Adrenal gland (tissue), 19 donors: ENCODE measurements at places on chromosomes 4 and X. TPM values are rescaled to one million over a fixed set of nuclear protein-coding genes. Genes with fewer than 3 reads are reported as not detected.

- no peaks in the 10 kb centered on the region for H3K36me3 ChIP-seq
- H3K27ac ChIP-seq, result no peak overlapping the region
- no peaks in the 10 kb centered on the region for H3K4me1 ChIP-seq
- H3K27me3 ChIP-seq, result no peaks in the 10 kb centered on the region
- H3K4me3 ChIP-seq, result no peak overlapping the region
Observed at GRCh38 chrX:22559506-22559905, 286.8 kb downstream of the CBLL2 start.

DNA sequence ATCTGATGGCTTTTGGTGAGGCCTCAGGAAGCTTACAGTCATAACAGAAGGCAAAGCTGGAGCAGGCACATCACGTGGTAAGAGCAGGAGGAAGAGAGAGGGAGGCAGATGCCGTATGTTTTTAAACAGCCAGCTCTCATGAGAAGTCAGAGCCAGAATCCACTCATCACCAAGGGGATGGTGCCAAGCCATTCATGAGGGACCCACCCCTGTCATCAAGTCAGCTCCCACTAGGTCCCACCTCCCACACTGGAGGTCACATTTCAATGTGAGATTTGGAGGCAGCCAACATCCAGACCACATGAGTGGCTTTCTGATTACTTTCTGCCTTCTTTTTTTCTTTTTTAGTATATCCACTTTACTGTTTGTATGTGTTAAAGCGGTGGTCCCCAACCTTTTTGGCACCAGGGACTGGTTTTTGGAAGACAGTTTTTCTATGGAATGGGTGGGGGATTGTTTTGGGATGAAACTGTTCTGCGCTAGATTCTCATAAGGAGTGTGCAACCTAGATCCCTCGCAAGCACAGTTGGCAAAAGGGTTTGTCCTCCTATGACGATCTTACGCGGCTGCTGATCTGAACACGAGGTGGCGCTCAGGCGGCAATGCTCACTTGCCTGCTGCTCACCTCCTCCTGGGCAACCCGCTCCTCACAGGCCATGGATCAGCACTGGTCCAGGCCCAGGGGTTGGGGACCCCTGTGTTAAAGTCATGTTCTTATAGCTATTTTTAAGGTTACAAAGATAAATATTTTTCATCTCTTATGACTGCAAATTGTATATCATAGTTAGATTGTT, 61.7 kb downstream of the SLIT2 start:
- no peaks in the 10 kb centered on the region for H3K27me3 ChIP-seq
- DNase-seq, result peak; percentile 18
- H3K27ac ChIP-seq, result no peak overlapping the region
- no peaks in the 10 kb centered on the region for H3K4me1 ChIP-seq
- H3K36me3 ChIP-seq, result no peaks in the 10 kb centered on the region

GRCh38 chr4:55574252-55574651, 17.8 kb downstream of the PDCL2 start:
- no peak for DNase-seq
- H3K4me3 ChIP-seq, result no peak overlapping the region
- no peaks in the 10 kb centered on the region for H3K27me3 ChIP-seq
- no peaks in the 10 kb centered on the region for H3K4me1 ChIP-seq
- H3K27ac ChIP-seq, result no peak overlapping the region
- no peaks in the 10 kb centered on the region for H3K36me3 ChIP-seq

DNA sequence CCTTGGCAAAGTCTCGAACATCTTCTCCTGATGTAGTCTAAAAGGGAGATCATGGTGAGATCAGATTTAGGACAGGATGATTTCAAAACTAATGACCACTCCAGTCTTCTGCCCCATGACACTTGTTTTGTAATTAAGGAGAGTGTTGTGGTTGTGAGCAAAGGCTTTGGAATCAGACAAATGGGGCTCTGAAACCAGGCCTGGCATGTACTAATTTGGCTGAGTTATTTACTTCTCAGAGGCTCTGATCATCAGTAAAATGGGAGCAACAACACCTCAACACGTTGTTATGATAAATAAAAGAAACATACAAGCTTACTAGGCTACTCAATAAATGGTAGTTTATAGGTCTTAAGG, 106.9 kb upstream of the FTHL17 start:
- no peaks in the 10 kb centered on the region for H3K36me3 ChIP-seq
- no peaks in the 10 kb centered on the region for H3K4me1 ChIP-seq
- no peaks in the 10 kb centered on the region for H3K27me3 ChIP-seq
- DNase-seq, result no peak

GRCh38 chrX:40912576-40912975, 172.7 kb upstream of the USP9X start:
- no peaks in the 10 kb centered on the region for H3K4me1 ChIP-seq
- no peaks in the 10 kb centered on the region for H3K36me3 ChIP-seq
- no peak overlapping the region for H3K4me3 ChIP-seq
- no peak overlapping the region for H3K27ac ChIP-seq
- no peaks in the 10 kb centered on the region for H3K27me3 ChIP-seq

MCF2 gene
- 34.4 TPM for total RNA-seq

SLC34A2 gene
- total RNA-seq, result 1.9 TPM
